ENCODE measurements at places on chromosomes 1 and 21.

- no peak for DNase-seq
Measured at GRCh38 chr1:221782477-221782876, 40.6 kb upstream of the DUSP10 start.

GRCh38 chr1:37865348-37866120 is 6.1 kb upstream of the MTF1 start:
- peak; percentile 39 for DNase-seq

DNA sequence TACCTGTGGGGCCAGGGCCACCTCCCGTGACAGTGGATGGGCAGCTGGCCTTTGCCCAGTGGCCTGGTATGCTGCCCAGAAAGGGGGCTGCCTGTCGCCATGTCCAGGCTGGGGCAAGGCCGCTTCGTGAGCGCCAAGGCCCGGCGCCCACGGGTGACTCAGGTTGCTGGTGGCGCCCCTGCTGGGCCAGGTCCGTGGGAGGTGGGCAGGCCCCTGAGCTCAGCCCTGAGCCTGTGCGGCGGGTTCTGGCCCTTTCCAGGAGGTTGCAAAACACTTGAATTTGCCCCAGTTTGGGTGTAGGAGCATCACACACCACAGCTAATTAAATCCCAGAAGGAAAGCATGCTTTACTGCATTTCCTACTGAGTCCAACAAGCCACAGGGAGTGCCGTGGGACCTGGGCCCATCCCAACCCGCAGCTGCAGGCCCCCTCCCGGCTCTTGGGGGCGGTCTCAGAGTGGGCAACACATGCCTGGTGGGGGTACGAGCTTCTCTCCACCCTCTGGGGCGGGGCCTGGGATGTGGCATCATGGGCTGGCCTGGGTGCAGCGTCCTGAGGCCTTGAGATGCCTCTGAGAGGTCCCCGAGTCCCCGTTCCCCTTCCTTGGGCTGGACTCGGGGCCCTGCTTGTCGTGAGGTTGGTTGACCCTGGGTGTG is 159.8 kb downstream of the PEX14 start:
- no peak for DNase-seq

DNA sequence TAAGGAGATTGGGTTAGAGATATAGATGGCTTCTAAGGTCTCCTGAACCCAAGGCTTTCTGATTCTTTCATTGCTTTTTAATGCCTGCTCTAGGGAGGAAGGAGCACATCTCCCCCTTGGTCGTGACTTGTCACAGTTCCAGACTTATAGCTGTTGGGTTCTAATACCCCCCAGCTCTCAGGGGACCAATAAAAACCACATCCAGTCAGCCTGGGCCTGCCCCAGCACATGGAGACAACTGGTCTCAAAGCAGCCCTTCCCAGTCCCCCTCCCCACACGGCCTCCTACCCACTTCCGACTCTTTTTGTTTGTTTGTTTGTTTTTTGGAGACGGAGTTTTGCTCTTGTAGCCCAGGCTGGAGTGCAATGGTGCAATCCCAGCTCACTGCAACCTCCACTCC is 23.3 kb downstream of the QSOX1 start:
- DNase-seq: no peak

DNA sequence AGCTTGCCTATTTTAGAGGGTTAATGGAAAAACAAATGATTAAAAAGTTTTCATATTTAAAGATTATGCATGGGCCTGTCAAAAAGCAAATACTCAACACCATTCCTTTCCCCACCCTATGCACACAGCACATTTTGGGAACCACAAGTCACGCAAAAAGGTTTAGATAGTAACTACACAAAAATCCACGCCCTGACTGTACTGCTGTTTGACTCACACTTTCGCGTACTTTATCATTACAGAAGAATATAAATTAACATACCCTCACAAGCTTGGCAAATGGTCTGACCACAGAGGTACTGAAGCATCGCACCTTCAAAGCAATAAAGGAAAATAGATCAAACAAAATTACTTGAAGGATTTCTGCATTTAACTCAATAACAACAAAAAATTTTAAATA is 1.4 kb downstream of the ATP5PO start:
- DNase-seq: no peak

DNA sequence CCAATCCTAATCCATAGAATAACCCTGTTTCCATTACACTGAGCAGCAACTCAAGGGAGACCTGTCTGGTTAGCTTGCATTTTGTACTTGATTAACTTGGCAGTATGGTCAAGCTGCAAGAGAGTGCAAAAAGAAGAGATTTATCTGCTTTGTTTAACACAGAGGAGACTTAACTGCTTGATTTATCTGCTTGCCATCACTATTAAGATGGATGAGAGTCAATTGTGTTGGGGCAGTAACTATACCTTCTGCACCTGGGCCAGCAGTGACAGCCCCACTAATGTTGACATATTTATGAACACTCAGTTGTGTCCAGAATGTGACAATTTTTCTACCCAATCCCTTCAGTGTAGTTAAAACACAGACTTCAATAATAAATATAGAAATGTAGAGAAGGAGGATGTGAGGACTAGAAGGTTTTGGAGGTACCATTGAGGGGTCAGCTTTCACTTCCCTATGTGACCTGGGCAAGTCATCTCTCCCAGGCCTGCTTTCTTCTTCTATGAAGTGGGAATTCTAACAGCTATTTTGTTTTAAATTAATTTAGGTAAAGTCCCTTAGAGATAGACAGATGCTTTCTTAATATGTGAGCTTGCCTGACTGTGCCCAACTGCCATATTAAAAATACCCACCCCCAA is 159.1 kb upstream of the KCNK2 start:
- DNase-seq: no peak

DNA sequence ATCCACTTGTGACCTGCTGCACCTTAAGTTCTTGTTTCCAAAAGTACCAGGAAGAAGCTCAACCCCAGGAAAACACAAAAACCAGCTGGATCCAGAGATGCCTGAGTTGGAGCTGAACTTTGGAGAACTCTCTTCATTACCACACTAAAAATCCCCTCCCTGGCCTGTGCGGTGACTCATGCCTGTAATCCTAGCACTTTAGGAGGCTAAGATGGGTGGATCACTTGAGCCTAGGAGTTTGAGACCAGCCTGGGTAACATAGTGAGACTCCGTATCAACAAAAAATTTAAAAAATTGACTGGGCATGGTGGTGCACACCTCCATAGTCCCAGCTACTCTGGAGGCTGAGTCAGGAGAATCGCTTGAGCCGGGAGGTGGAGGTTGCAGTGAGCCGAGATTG is 6.2 kb downstream of the MAP1LC3C start:
- DNase-seq: no peak

DNA sequence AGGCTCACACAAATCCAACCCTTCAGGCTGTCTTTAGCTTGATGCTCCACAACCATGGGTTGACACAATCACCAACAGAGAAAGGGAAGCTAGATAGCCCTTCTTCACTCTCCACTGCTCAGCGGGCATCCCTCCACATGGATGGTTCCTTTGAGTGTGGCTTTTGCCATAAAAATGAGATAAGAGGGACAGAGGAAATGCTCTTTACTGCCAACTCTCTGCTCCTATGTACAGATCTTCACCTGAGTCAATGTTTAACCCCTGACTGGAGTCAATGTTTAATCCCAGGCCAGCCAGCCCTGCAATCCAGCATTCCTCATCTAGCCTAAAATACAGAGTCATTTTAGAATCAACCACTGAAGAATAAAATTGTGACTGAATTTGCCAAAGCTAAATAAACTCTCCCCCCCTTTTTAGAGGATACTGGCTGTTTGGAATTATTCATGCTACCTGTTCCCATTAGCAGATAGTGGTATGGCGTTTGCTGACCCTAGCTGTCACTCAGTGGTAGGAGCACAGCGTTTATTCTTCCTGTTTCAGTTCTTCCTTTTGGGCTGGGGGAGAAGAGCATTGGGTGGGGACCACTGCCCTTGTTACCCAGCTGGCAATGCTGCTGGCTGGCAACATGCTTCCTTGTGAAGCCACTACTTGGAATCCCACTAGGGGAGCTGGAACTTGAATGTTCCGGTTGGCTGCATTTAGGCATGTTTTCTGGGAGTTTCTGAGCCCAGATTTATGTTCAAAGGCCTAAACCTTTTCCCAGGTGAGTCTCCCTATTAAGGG is 5.2 kb upstream of the PIGR start:
- no peak for DNase-seq

All from activated T-cell treated with anti-CD3 and anti-CD28 coated beads for 24 hours (primary cell).